Tibial artery (tissue), 4 donors: ENCODE measurements at places on chromosomes 4 and X.

DNA sequence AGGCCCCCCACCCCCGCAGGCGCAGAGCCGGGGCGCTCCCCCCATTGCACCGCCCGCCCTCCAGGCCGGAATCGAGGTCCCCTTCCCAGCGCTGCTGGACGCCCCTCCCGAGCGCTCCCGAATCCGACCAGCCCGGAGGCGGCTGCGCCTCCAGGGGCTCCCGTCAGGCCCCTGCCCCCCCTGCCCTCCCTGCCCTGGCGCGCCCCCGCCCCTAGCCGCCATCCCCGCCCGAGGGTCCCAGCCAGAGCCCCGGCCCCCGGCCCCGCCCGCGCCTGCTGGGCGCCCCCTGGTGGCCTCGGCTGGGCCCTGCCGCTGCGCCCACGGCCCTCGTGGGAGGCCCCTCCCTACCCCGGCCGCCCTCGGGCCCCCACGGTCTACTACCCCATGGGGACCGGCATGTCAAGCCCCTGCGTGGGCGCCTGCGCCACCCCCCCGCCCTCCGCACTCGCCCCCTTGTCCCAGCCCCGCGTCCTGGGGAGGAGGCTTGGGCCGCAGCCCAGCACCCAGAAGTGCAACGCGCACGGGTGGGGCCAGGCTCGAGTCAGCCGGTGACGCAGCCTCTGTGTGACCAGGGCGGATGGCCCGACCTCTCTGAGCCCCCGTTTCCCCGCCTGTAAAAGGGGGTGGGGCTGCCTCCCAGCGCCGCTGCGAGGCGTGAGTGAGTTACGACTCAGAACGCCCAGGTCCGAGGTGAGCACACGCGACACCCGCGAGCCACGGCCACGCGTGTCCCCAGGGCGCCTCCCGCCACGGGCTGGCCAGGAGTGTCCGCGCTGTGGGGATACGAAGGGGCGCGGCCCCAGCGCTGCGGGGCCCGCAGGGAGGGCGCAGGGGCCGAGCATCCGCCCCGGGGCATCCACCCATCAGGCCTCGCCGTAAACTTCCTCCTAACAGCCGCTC lies 104.9 kb downstream of the FAM53A start:
- no peaks in the 10 kb centered on the region for H3K36me3 ChIP-seq
- H3K4me3 ChIP-seq = peak overlapping the region; percentile 58
- peak; percentile 83 for DNase-seq
- H3K4me1 ChIP-seq = peaks cover 17% of the 10 kb centered on the region
- H3K27me3 ChIP-seq = peaks cover 49% of the 10 kb centered on the region
- H3K27ac ChIP-seq = peak overlapping the region; percentile 69

GRCh38 chr4:176276710-176277109 lies 7.7 kb upstream of the ASB5 start:
- no peak overlapping the region for H3K27ac ChIP-seq
- no peaks in the 10 kb centered on the region for H3K36me3 ChIP-seq
- no peak overlapping the region for H3K4me3 ChIP-seq
- H3K27me3 ChIP-seq = no peaks in the 10 kb centered on the region
- DNase-seq = no peak

- H3K4me3 ChIP-seq = no peak overlapping the region
- H3K36me3 ChIP-seq = no peaks in the 10 kb centered on the region
- no peaks in the 10 kb centered on the region for H3K4me1 ChIP-seq
- no peak for DNase-seq
- H3K27ac ChIP-seq = no peak overlapping the region
Observed at GRCh38 chr4:8112672-8113071, 45.9 kb downstream of the ABLIM2 start.

DNA sequence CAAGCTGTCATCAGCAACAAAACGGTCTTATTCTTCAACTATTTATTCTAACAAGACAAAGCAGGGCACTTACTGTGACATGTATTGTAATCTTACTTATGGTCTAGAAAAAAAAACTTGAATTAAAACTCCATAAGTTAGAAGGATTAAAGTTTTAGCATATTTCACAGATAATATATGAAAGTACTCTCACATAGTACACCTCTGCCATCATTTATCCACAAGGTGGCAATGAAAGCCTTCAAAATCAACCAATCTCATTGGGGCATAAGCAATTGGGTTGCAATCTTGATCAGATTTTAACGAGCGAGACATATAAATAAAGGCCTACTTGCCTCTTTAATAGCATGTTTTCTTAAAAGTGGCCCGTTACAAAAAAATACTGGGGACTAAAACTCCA lies 1382.9 kb downstream of the FAM133A start:
- no peaks in the 10 kb centered on the region for H3K27me3 ChIP-seq
- H3K36me3 ChIP-seq = no peaks in the 10 kb centered on the region
- no peak overlapping the region for H3K4me3 ChIP-seq
- no peak for DNase-seq
- H3K4me1 ChIP-seq = no peaks in the 10 kb centered on the region

GRCh38 chr4:13821522-13821921 lies 194.0 kb upstream of the BOD1L1 start:
- H3K4me3 ChIP-seq = no peak overlapping the region
- no peak for DNase-seq
- no peaks in the 10 kb centered on the region for H3K4me1 ChIP-seq

DNA sequence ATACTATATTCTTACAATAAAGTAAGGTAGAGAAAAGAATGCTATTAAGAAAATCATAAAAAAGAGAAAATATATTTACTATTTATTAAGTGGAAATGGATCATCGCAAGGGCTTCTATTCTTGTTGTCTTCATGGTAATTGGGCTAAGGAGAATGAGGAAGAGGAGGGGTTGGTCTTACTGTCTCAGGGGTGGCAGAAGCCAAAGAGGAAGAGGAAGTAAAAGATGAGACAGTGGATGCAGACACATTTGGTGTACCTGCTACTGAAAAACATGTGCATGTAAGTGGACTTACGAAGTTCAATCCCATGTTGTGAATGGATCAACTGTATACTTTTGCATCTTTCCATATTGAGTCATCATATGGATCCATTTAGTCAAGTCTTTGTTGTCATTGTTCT lies 1502.1 kb upstream of the ADGRL3 start:
- no peak overlapping the region for H3K4me3 ChIP-seq
- no peaks in the 10 kb centered on the region for H3K27me3 ChIP-seq
- no peak overlapping the region for H3K27ac ChIP-seq

GRCh38 chrX:39928704-39929378 lies 168.9 kb downstream of the BCOR start:
- no peaks in the 10 kb centered on the region for H3K36me3 ChIP-seq
- DNase-seq = no peak
- no peaks in the 10 kb centered on the region for H3K27me3 ChIP-seq

DNA sequence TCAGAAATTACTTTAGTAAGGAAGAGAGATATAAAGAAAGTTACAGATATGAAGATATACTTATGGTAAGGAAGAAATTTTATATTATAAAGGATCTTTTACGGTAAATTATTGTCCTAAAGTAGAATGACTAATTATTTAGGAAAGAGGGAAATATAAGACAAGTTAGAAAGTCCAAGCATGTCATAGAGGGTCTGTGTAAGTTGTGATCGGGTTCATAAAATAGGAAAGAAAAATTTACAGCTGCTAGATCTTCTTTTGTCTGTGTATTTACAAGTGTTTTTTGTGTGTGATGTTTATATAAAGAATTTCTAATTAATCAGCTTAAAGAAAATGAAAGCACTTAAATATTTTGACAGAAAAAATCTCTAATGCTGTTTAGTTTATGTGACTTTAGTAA lies 1054.9 kb upstream of the DIAPH2 start:
- no peaks in the 10 kb centered on the region for H3K4me1 ChIP-seq
- no peak overlapping the region for H3K27ac ChIP-seq
- H3K36me3 ChIP-seq = no peaks in the 10 kb centered on the region

GRCh38 chrX:2708021-2708420 lies 16.9 kb downstream of the CD99 start:
- peaks cover 16% of the 10 kb centered on the region for H3K36me3 ChIP-seq
- H3K4me1 ChIP-seq = no peaks in the 10 kb centered on the region
- H3K27me3 ChIP-seq = no peaks in the 10 kb centered on the region
- no peak overlapping the region for H3K4me3 ChIP-seq
- no peak overlapping the region for H3K27ac ChIP-seq
- no peak for DNase-seq

GRCh38 chrX:30312858-30313257 lies 3.7 kb upstream of the NR0B1 start:
- H3K27ac ChIP-seq = no peak overlapping the region
- H3K27me3 ChIP-seq = peaks cover 13% of the 10 kb centered on the region
- no peak for DNase-seq
- H3K4me1 ChIP-seq = no peaks in the 10 kb centered on the region

DNA sequence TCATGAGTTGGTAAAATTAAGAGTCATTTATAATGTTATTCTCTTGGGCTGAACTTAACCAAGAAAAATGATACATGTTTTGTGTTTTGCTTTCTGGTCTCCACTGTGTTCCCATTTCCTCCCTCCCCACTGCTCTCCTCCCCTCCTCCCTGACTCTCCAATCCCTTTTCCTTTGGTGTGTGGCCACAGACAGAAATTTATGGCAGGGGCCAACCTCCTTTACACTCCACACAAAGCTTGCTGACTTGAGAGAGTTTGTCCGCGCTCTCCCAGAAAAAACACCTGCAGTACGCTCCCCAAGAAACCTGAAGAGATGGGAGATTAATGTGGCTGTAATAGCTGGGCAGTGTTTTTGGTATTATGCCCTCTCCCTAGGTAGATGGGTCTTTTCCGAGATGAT lies 88.9 kb downstream of the ALPK1 start:
- no peak overlapping the region for H3K27ac ChIP-seq
- DNase-seq = no peak
- no peak overlapping the region for H3K4me3 ChIP-seq
- H3K27me3 ChIP-seq = no peaks in the 10 kb centered on the region

- DNase-seq = no peak
- no peaks in the 10 kb centered on the region for H3K36me3 ChIP-seq
- H3K27ac ChIP-seq = no peak overlapping the region
- no peaks in the 10 kb centered on the region for H3K4me1 ChIP-seq
- H3K27me3 ChIP-seq = no peaks in the 10 kb centered on the region
Observed at GRCh38 chrX:19705196-19705769, 182.1 kb downstream of the SH3KBP1 start.

GRCh38 chr4:4631150-4631549 lies 89.3 kb upstream of the STX18 start:
- no peaks in the 10 kb centered on the region for H3K4me1 ChIP-seq
- no peaks in the 10 kb centered on the region for H3K36me3 ChIP-seq
- no peak overlapping the region for H3K27ac ChIP-seq
- H3K4me3 ChIP-seq = no peak overlapping the region

DNA sequence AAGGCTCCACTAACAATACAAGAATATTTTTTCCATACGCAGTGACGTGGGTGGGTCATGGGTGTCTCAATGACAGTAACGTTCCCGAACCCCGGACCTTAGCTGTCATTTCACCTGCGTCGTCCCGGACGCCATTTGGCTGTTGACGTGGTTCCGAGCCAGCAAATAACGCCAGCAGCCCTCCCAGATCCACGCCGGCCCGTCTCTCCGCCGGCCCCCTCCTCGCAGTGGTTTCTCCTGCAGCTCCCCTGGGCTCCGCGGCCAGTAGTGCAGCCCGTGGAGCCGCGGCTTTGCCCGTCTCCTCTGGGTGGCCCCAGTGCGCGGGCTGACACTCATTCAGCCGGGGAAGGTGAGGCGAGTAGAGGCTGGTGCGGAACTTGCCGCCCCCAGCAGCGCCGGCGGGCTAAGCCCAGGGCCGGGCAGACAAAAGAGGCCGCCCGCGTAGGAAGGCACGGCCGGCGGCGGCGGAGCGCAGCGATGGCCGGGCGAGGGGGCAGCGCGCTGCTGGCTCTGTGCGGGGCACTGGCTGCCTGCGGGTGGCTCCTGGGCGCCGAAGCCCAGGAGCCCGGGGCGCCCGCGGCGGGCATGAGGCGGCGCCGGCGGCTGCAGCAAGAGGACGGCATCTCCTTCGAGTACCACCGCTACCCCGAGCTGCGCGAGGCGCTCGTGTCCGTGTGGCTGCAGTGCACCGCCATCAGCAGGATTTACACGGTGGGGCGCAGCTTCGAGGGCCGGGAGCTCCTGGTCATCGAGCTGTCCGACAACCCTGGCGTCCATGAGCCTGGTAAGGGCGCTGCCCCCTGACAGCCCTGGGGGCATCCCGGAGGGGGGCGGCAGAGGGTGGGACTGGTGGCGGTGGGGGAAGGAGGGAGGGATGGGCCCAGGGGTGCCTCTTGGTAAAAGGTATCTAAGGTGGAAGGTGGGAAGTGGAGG lies at the start of gene CPE:
Gene CPE, plus strand, starts transcription at position 264 of the 933 bp plus-strand sequence. Its CDS starts 214 bp downstream, at position 478.
- no peaks in the 10 kb centered on the region for H3K36me3 ChIP-seq
- peak within 1 kb of the TSS; percentile 91 for H3K27ac ChIP-seq
- H3K4me3 ChIP-seq = peak within 1 kb of the TSS; percentile 80

DNA sequence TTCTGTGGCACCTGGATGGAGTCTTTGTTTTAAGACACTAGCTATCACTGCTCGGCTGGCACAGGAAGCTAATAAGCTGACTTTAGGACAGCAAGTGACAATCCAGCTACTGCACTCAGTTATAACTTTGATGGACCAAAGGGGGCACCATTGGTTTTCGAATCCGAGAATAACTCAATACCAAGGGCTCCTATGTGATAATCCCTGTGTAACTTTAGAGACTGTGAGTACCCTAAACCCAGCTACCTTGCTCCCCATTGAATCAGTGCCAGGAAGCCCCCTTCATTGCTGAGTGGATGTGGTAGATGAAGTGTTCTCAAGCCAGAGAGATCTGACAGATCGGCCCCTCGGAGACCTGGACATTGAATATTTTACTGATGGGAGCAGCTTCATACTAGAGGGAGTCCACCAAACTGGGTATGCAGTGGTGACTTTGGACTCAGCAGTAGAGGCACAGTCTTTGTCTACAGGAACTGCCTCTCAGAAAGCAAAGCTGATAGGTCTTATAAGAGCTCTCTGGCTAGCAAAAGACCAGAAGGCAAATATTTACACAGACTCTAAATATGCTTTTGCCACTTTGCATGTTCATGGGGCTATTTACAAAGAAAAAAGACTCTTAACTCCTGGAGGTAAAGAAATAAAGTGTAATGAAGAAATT lies 35.5 kb upstream of the UGT2B7 start:
- no peaks in the 10 kb centered on the region for H3K4me1 ChIP-seq
- DNase-seq = no peak
- H3K36me3 ChIP-seq = no peaks in the 10 kb centered on the region
- H3K4me3 ChIP-seq = no peak overlapping the region
- H3K27ac ChIP-seq = no peak overlapping the region

DNA sequence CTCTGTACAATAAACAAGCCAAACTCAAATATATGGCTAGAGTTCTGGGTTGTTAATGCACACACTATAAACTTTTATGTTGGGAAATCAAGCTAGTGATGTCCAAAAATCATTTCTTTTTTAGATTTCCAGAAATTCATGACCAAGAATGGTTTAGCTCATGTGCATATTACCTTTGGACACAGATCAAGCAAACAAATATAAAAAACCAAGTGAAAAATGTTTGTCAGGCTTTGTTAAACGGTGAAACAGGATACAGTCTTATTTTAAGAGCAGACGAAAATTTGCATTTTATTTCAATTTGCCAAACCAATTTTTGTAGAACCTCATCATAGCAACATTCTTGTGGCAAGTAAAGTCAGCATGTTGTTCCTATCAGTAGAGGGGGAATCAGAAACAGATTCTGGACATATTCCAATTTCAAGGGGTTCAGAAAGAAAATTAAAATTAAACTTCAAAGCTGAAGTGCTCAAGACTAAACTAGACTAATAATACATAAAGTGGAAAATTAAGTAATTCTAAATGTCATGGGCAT lies 413.6 kb downstream of the TRIML1 start:
- no peaks in the 10 kb centered on the region for H3K36me3 ChIP-seq
- no peaks in the 10 kb centered on the region for H3K4me1 ChIP-seq
- H3K27me3 ChIP-seq = no peaks in the 10 kb centered on the region
- no peak overlapping the region for H3K4me3 ChIP-seq
- no peak overlapping the region for H3K27ac ChIP-seq
- DNase-seq = no peak

GRCh38 chr4:183288955-183289354 lies 31.1 kb downstream of the CLDN22 start:
- no peaks in the 10 kb centered on the region for H3K4me1 ChIP-seq
- no peak overlapping the region for H3K27ac ChIP-seq
- H3K27me3 ChIP-seq = no peaks in the 10 kb centered on the region
- H3K36me3 ChIP-seq = peaks cover 60% of the 10 kb centered on the region
- no peak overlapping the region for H3K4me3 ChIP-seq
